Motor neuron (in vitro differentiated cells): ENCODE measurements at places on chromosomes 1 and 21.

GRCh38 chr1:147218606-147219005 lies 6.5 kb downstream of the FMO5 start:
- no peak for ATAC-seq

DNA sequence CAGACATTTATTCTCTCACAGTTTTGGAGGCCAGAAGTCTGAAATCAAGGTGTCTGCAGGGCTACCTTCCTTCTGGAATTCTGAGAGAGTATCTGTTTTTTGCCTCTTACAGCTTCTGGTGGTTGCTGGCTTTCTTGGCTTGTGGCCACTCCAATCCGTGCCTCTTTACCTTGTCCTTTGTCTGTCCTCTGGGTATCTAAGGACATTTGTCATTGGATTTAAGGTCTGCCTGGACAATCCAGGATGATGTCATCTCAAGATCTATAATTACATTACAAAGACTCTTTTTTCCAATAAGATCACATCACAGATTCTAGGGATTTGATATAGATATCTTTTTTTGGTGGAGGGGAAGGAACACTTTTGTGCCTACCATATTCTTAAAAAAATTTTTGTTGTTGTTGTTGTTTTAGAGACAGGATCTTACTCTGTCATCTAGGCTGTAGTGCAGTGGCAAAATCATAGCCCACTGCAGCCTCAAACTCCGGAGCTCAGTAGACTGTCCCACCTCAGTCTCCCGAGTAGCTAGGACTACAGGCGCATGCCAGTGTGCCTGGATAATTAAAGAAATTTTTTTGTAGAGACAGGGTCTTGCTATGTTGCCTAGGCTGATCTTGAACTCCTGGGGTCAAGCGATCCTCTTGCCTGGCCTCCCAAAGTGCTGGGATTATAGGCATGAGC lies 61.9 kb downstream of the XPR1 start:
- no peak for ATAC-seq

DNA sequence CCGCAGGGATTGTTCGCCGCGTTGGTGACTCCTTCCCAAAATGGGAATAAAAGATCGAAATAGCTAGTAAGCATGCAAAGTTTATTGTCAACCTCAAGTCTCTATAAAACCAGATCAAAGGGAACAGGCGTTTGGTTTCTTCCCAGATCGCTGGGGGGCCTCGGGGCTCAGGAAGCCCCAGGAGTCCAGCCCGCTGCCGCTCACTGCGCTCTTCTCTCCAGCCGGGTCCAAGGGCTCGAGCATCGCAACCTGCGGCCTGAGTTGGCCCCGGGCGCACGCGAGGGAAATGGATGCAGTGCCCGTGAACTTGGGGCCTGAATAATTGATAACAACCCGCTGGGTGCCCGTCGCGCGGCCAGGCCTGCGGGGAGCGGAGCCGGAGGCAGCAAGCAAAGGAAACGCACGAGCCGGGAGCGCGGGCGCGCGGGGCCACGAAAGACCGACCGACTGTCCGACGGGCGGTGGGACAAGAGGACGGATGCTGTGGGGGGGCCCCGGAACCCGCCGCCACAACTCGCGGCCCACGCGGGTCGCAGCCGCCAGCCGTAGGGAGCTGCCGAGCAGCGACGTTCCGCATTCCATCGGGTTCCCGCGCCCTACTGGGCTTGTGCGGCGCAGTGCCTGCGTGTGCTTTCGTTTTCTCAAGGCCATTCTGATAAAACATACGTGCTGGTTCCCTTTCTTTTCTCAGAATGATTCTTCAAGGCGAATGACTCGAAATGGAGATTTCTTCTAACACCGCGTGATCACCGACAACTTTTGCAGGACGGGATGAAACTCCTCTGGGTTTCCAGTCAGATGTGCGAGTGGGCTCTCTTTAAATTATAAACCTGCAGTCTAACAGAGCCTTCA lies 14.0 kb upstream of the ALX3 start:
- peak; percentile 66 for ATAC-seq

DNA sequence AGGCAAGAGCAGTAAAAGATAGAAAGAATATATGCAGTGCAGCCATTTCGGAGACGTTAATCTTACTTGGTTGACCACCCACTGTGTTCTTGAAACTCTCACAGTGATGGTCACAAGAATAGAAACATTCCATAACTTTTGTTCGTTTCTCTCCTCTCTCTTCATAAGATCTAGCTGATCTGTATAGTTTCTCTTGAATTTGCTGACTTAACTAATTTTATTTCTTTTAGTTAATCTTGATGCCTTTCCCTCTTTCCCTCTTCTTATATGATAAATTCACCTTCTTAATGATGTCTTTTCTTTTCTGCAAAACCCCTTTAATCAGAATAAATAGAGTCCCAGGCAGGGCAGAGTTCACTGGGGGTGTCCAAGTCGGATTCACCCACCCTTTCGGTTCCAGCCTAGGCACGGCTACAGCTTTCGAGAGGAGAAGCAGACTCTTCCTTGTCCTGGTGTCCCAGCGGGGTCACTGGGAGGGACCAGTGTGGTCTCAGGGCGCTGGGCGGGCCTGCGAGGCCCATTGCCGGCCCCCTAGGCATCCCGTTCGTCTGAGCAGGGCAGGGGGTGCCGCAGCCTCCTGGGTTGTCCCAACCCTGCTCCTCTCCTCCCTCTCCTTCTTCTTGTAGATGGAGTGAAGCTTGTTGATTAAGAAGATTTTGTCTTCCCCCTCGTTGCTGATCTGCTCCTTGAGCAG lies 39.8 kb downstream of the ZNF691 start:
- ATAC-seq, result no peak

DNA sequence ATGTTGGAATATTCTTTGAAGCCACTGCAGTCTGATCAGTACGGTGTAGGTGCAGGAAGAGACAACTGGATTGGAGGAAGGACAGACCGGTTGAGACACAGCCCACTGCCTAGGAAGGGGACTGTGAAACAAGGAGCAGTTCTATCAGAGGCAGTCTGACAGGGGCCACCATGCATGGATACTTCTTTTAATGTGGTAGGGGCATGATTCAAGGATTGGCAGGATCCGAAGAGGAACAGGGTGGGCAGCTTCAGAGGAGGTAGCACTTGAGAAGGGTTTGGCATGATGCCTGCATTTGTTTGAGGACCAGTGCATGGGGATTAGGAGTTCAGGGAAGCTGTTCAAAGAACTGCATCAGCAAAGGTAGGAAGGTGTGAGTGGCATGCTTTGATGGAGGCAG lies 167.9 kb downstream of the DYRK1A start:
- no peak for ATAC-seq

GRCh38 chr1:248804771-248805681 lies 20.7 kb downstream of the SH3BP5L start:
- no peak for ATAC-seq

DNA sequence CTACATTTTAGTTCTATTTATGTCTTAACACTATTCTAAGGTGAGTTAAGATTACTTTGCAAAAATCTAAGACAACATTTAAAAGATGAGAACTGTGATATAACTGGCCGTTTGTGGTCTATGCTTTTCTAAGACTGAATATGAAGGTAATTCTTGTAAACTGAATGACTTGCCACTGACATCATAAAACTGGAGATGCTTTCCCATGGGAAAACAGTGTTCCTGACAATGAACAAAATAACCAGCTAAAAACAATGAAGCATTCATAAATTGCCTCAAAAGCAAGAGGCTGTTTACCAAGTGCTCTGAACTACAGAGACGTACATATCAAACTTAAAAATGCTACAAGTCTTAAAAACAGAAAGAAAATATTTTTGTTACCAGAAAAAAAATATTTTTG lies 54.7 kb downstream of the APP start:
- ATAC-seq, result peak; percentile 27

DNA sequence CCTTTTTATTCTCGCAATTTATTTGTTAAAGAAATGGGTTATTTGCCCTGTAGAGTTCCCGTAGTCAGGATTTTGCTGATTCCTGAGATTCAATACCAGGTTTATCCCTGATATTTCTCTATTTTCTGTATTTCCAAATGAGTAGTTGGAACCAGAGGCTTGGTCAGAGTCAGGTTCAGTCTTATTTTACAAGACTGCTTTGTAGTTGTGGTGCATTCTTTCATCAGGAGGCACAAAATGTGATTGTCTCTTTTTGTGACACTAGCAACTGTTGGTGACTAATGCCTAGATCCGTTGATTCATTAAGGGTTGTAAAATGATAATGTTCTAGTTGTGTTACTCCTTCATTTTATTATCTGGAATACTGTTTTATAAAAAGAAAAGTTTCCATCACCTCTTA lies 95.5 kb upstream of the TPTE start:
- no peak for ATAC-seq

DNA sequence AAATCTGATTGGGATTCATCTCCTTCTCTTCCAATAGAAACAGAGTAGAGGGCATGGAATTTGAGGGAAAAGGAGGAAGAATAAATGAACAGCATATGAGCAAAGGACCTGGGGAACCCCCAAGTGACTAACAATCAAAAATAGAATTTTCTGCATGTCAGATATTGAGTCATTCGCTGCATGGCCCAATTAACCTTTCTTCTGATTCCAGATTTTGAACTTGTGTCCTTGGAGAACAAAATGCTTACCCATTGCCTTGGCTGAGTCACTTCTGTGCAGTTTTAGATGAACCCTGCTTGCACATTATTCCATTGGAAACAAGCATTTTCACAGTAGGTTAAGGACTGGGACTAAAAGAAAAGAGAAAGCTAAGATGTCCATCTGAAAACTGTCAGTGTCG lies 390.5 kb downstream of the ST6GALNAC3 start:
- no peak for ATAC-seq

DNA sequence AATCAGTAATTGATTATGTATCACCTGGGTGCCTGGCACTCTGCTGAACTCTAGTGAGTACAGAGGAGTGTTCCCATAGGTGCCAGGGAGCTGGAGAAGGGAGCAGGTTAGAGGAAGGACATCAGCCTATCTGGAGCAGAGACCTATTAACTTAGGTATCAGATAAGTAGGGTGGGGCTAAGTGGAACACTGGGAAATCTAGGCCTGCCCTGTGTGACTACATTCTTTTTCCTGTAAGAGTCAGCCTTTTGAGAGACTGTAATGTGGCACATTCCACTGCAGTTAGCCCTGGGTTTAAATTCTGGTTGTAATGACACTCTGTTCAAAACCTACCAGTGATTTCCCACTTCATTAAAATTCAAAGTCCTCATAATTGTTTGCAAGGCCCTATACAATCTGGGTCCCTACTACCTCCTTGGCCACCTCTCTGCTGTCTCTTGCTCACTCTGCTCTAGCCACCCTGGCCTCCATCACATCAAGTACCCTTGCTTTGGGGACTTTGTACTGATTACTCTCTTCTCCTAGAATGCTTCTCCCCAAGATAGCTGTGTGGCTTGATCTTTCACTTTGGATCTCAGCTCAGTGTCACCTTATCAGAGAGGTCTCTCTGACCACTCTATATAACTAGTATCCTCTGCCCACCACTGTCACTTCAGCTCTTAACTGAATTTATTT lies 12.9 kb downstream of the STX12 start:
- peak; percentile 40 for ATAC-seq

- no peak for ATAC-seq
These were observed 27.8 kb downstream of the SMIM12 start for GRCh38 chr1:34831721-34832246.

GRCh38 chr1:1359308-1359663 lies 931 bp upstream of the MXRA8 start:
- peak; percentile 9 for ATAC-seq

- no peak for ATAC-seq
These were observed 42.2 kb downstream of the BTF3L4 start for GRCh38 chr1:52098139-52098871.

- peak; percentile 95 for ATAC-seq
These were observed 30.7 kb upstream of the TARBP1 start for GRCh38 chr1:234509457-234510328.

DNA sequence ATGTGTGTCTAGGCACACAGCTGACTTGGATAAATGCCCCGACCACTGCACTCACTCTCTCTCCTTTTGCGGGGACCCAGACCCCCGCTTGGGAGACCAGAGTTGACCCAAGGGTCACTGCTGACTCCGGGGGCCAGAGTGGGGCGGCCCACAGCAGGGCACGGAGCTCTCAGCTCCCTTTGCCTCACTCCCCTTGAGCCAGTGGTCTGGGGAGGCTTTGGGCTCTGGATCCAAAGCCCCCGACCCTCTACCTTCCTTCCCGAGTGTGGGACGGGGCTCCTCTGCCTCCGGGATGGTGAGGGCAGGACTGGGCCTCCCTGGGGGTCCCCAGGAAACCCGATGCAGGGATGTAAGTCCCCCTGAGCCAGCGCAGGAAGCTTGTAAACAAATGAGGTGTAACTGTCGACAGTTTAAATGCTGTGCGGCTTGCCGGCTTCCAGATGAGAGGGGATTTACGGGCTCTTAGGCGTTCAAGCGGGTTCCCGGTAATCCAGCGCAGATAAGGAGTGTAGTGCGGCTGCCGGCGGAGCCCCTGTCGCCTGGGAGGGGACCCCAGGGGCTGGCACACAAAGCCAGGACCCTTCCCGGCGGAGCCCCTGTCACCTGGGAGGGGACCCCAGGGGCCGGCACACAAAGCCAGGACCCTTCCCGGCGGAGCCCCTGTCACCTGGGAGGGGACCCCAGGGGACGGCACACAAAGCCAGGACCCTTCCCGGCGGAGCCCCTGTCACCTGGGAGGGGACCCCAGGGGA lies 7.4 kb downstream of the ACTRT2 start:
- ATAC-seq, result no peak

DNA sequence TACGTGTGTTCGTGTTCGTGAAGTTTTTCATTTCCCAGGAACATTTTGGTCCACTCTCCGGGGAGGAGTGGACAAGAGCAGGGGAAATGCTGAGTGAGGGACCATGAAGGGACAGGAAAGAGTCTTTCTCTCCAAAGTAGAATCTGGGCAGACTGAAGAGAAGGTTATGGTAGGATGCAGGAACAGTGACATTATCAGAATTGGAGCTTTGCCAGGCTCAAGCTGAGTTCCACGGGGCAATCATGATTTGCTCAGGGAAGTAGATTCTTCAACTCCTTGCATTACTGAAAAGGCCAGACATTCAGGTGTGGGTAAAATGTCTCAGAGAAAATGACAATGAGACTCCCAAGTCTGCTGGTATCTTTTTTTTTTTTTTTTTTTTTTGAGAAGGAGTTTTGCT lies 16.6 kb downstream of the ATP1A4 start:
- no peak for ATAC-seq

GRCh38 chr1:154145986-154146385 lies 8.9 kb downstream of the NUP210L start:
- ATAC-seq, result no peak

GRCh38 chr1:100077531-100077930 lies 55.2 kb downstream of the SASS6 start:
- ATAC-seq, result no peak

DNA sequence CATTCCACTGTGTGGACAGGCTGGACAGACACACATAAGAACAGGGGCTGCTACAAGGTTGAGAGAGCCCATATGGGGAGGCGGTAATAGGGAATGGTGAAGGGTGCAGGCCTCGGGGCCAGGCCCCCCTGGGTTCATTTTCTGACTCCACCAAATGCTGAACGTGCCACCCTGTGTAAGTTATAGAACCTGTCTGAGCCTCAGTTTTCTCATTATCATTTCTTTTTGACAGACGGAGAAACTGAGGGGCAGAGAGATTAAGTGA lies 569.5 kb downstream of the PTPRU start:
- no peak for ATAC-seq

DNA sequence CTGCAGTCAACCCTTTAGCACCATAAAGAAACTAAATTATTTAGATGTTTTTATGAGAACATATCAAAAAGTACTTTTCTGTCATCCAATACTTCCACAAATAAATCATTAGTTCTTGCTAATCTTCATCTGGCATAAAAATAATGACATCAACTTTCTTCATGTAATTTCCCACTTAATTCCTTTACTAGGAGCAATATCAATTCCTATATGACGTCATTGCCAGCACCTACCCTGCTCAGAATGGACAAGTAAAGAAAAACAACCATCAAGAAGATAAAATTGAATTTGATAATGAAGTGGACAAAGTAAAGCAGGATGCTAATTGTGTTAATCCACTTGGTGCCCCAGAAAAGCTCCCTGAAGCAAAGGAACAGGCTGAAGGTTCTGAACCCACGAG lies 116.9 kb downstream of the PTPRC start:
- no peak for ATAC-seq
